ENCODE measurements at places on chromosomes 1 and 21.
A peak's percentile ranks its signal among the peaks of the same experiment; 100 is the strongest.

DNA sequence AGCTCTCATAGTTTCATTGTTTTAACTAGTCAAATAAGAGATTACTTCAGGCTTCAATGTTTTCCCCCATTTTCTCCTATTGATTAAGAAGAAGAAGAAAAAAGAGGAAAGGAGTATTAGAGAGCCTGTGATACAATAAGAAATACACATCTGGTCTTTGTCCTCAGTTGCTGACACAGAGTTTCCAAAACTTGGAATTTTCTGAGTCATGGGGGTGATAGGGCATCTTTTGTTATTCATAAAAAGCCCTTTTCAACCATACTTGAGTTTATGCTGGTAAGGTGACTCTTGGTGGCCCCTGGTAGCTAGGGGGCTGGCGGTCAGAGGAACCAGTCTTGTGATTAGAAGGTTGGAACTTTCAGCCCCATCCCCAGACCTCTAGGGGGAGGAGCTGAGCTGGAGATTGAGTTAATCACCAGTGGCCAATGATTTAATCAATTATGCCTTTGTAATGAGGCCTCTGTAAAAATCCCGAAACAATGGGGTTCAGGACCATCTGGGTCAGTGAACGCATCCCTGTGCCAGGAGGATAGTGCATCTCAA, 28.9 kb upstream of the KLF18 start:
- no peak for DNase-seq

DNA sequence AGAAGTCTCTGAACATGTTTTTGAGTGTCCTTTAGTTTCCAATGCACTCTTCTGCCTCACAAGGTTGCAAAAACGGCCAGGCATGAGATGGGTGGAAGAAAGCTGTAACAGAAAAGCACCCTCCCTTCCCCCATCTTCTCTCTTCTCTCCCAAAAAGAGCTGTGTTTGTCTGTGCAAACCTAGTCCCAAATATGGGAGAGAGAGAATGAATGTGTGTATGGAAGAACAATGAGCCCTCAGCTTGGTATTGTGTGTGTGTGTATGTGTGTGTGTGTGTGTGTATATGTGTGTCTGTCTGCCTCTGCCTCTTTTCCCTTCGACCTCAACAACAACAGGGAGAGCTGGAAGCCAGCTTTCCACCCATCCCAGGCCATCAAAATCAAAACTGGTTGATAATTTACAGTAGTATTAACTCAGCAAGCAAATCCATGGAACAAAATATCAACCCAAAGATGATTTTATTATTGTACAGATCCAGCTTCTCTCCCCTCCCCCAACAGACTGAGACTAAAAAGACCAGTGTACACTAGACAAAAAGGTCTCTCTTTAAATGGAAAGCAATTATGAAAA, 1.8 kb downstream of the RERE start:
- DNase-seq, result peak; percentile 40

- no peak for DNase-seq
These were observed 51.3 kb upstream of the ATP1A1 start for GRCh38 chr1:116321766-116322175.

DNA sequence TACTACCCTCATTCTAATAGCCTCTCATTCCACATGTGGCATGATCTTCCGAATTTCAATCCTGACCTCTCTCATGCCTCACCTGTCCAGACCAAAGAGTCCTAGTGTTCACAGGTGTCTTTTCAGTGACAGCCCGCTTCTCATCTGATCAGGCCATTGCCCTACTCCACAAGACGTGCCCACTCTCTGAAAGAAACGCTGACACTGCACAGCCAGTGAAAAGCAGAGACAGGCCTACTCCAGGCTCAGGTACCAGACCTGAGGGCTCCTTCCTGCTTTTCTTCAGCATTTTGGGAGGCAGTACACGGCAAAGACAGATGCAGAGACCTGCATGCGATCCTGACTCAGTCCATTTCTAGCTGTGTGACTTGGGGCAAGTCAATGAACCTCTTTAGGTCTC, 43.0 kb downstream of the SUSD4 start:
- DNase-seq, result no peak

DNA sequence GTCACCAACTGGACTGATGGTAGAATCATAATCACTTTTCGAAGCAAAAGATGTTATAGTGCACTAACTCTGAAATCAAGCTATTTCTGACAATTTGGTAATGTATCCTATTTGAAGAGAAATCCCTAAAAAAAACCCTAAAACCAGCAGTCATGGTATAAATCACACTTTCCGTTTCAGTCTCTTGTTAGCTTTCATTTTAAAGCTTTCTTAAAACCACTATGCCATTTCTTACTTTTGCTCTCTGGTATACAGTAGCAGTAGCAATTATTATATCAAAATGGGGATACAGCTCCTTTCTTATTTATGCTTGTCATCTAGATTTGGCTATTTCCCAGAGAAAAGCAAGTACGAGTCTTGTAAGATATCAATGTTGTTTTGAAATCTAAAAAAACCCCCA, 323.3 kb downstream of the KCTD3 start:
- no peak for DNase-seq

DNA sequence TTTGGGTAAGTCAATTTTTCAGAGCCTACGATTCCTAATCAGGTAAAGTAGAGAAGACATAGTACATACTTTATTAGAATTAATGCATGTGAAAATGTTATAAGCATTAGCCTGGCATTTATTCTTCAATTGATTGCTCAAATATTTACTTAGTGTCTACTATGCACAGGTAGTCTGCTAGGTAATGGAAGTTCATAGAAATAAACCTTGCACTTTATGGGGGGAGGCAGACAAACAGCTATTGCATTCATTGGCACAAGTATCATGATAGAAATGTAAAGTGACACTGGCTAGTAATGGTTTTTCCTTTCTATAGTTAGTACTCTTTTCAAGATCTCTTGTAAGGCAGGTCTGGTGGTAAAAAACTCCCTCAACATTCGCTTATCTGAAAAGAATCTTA, 44.9 kb downstream of the ZNHIT6 start:
- no peak for DNase-seq

DNA sequence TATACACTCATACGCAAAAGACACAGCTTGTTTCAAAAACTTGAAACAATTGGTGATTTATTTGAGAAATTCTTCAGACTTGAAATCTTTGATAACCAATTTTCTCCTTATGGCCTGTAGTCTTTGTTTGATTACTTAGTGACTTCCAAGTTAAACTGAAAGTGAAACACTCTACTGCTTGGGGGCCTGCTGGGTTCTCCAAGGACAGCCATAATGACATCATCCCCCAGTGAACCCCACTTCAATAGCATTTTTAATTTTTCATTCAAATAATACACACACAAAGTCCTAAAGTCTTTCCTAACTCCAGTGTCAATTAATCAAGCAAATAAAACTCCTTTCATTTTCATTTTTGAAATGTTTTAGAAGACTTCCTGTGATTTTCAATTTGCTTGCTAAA, 59.2 kb downstream of the KRTAP19-8 start:
- DNase-seq, result no peak

All from NCI-H187 (cell line).